ENCODE measurements at places on chromosomes 16 and 17.

DNA sequence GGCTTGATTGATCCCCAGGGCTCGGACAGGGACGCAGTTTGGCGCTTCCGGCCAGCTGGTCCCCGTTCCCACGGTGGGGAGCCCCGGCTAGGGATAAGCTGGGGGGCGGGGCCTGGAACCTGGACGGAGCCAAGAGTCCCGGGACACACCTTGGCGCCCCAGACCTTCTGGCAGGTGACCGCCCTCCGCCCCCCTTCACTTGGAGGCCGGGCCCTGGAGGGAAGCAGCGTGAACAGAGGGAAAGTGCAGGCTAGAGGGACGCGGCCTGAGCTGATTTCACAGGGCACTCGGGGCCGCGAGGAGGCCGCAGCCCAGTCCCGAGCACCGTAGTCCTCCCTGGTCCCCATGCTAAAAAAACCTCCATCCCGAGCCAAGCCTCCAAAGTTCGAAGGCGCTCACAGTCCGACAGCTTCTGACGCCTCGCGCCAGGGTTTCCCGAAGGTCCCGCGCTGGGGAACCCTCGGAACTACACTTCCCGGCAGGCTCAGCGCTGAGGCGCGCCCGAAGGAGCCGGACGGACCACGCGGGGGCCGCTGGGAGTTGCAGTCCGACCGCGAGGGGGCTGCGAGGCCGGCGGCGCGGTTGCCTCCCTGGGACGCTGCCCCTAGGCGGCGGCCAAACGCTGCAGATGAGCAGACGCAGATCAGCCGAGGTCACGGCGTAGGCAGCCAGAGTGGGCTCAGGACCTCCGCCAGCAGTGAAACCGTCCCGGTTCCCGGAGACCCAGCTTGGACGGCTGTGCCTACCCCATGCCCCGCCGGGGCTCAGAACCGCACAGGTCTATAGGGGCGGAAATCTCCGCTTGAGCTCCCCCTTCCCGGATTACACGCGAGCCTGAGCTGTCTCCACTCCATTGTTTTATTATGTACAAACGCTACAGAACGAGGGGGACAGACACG, at the start of gene TBX6:
Gene TBX6 (minus strand): TSS at position 451 of the 899 bp plus-strand sequence. CDS start 731 bp downstream, outside the sequence.
- DNase-seq: peak; percentile 90

DNA sequence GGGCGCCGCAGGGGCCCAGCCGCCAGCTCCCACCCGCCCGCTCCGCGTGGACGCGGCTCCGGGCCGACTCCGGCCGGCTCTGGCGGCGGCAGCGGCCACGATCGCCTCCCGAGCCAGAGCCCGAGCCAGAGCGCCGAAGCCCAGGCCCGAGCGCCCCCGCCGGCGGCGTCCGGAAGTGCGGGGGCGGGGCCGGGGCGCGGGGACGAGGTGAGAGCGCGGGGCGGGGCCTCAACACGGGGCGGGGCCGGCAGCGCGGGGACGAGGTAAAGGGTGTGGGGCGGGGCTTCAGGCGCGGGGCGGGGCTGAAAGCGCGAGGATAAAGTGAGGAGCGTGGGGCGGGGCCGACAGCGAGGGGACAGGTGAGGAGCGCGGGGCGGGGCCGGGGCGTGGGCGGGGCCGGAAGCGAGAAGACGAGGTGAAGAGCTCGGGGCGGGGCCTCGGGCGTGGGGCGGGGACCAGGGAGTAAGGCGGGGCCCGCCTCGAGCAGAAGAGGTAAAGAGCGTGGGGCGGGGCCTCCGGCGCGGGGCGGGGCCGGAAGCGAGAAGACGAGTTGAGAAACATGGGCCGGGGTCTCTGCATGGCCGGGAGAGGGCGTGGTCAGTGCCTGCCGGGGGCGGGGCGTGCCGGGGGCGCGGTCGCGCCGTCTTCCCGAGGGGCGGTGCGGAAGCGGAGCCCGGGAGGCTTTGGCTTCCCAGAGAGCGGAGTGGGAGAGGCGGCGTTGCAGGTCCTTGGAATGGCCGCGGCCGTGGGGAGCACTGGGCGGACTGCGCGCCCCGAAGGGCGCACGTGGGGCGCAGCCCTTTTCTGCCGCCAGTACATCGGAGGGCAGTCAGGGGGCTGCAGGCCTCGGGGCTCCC, at the start of gene AXIN1:
Gene AXIN1 (minus strand): TSS at position 177 of the 857 bp plus-strand sequence. CDS start 5,698 bp downstream, outside the sequence.
- peak; percentile 97 for DNase-seq

- no peak for DNase-seq
Observed at GRCh38 chr17:64491994-64492393, 4.9 kb downstream of the POLG2 start.

- DNase-seq: no peak
Observed at GRCh38 chr16:72458035-72458434, 286.1 kb upstream of the PMFBP1 start.

Measured in inflammatory macrophage treated with lipopolysaccharide for 1 hour (primary cell).